HTR-8/SVneo (cell line): ENCODE measurements at places on chromosomes 5 and 9.

DNA sequence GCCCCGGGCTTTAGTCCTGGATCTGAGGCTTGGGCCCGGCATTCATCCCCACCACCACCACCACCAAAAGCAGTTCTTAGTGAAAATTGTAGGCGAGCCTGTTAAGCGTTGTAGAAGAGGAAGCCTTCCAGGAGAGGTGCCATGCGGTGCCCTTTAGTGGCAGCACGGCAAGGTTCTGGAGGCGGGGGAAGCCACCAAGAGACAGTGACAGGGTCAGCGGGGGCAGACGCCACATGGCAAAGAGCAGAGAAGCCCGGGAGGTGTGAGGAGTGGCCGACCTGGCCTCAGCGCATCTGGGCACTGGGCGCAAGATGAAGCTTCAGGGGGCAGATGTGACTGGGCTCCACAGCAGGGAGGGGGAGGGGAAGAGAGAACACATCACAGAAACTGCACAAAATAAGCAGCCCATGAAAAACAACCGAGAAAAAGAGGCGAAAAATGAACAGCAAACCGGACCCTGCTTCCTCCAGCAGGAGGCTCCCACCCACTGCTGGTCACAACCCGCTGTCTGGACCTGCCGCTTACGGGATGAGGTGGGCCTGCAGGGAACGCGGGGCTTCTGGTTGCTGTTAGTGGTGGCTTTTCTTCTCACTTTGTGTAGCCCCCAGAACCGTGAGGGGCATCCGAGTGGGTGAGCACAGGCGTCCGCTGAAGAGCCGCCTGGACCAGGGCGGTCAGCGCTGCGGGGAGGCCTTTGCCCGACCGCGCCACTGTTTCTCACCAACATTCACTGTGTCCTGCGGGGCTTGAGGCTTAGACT, 4.3 kb downstream of the LRRC14B start:
- no peak for DNase-seq

DNA sequence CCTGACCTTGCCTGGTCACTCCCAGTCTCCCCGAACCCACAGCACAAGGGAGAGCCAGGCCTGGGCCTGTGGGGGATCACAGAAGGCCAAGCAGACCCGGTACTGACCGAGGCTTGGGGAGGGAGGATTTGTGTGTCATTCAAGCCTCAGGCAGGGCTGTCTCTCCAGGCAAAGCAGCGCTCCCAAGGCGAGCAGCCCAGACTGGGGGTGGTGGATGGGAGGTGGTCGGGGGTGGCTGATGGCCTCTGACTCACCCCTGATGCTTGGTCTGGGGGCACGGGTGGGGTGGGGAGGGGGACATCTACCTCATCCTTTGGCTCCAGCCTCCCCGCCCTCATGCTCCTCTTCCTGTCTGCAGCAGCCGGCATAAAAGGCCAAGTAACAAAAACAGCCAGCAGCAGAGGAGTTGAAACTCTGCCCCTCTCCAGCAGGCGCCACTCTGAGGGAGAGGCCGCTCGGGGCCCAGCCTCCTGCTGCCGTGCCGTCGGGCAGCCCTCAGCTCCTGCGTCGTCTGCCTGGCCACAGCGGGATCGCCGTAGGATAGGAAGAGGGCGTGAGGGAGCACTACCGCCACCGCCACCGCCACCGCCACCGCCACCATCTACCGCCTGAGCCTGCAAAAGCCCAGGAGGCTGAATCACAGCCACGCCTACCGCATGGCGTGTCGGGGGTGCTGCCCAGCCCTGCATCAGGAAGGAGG, 166.0 kb downstream of the OLFM1 start:
- DNase-seq, result no peak

DNA sequence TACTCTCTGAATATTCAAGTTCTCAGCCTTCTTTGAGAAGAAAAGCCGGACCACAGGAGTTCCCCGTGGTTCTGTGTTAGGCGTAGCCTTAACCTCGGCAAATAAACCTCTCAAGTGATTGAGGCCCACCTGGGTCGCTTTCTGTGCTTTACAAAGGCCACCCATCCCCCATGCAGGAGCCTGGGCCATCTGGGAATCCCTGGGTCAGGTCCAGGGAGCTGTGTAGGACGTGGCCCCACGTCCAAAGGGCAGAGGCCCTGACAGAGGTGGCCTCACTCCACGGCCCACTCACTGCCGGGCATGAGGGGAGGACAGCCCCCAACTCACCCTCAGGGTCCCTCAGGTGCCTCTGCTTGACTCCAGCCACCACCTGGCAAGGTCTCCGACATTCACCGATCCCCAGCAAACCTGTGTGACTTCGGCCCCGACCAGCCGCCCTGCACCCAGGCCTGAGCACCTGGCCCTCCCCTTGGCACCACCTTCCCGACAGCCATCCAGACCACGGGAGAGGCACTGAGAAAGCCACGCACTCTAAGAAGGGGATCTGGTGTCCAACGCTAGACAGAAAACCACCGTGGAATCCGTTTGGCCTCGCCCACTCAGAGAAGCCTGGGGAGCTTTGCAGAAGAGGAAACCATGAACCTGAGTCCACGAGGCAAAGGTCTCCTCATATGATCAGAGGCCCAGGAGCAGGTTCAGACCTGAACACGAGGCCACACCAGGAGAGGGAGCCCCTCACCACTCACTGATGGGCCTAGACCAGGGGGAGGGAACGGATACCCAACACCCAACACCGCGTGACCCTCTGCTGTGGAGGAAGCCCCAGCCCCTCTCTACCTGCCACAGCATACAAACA, 4.5 kb downstream of the SLC12A7 start:
- no peak for DNase-seq

DNA sequence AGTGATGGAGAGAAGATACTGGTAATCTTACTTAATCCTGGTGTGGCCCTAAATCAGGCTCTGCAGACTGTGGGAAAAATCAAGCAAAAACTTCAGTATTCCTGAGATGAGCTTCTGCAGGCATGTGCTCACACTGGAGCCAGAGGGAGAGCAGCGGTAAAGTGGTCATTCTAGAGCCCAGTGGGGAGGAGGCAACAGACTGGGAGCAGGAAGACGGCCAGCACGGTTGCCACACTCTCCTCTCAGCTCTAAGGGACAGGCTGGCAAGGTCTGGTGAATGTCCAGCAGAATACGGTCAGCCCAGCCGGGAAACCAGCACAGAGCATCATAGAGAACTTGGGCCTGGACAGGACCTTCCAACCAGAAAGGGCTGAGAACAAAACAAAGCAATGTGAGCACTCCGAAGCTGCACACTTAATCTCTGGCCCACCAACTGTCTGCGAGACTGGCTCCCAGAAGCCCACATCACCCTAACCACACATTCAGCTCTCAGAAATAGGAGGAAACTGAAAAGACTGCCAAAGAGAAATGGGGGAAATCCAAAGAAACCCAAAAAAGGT, 30.3 kb downstream of the MED27 start:
- no peak for DNase-seq
